ENCODE measurements at places on chromosomes 12 and 14. TPM values are rescaled to one million over a fixed set of nuclear protein-coding genes. Genes with fewer than 3 reads are reported as not detected.

- no peak overlapping the region for H3K27ac ChIP-seq
- no peaks in the 10 kb centered on the region for H3K27me3 ChIP-seq
- H3K36me3 ChIP-seq, result no peaks in the 10 kb centered on the region
These were observed 941.5 kb upstream of the MDGA2 start for GRCh38 chr14:48616931-48617330.

GRCh38 chr14:95413289-95414215 is 93.8 kb upstream of the CLMN start:
- no peak for DNase-seq
- H3K36me3 ChIP-seq, result no peaks in the 10 kb centered on the region
- no peak overlapping the region for H3K4me3 ChIP-seq
- H3K4me1 ChIP-seq, result no peaks in the 10 kb centered on the region
- H3K27me3 ChIP-seq, result no peaks in the 10 kb centered on the region

DNA sequence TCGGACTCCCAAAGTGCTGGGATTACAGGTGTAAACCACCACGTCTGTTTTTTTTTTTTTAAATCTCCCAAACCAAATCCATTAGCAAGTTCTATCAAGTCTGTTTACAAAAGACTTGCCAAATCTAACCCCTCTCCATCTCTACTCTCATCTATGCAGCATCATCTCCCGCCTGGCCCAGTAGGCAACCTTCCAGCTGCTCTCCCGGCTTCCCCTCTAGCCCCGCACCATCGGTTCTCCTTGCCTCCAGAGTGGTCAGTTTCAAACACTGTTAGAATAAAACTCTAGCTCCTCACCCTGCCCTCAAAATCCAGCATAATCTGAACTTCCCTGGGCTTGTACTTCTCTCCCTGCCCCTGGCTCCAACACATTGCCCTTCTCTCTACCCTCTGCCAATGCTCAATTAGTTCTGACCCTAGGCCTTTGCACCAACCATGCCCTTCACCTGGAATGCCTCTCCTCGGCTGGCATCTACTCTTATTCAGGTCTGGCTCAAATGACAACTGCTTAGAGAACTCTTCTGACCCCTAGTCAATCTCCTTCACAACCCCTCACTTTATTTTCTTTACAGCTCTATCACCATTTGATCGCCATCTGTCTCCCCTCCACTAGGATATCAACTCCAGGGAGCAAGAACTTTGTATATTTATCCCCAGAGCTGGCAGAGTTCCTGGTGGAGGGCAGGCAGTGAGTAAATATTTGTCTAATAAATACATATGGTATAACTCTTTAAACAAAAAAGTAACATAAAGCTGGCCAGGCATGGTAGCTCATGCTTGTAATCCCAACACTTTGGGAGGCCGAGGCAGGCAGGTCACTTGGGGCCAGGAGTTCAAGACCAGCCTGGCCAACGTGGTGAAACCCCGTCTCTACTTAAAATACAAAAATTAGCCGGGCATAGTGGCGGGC is 4.9 kb downstream of the WSB2 start:
- H3K4me3 ChIP-seq, result no peak overlapping the region
- peaks cover 23% of the 10 kb centered on the region for H3K36me3 ChIP-seq

DNA sequence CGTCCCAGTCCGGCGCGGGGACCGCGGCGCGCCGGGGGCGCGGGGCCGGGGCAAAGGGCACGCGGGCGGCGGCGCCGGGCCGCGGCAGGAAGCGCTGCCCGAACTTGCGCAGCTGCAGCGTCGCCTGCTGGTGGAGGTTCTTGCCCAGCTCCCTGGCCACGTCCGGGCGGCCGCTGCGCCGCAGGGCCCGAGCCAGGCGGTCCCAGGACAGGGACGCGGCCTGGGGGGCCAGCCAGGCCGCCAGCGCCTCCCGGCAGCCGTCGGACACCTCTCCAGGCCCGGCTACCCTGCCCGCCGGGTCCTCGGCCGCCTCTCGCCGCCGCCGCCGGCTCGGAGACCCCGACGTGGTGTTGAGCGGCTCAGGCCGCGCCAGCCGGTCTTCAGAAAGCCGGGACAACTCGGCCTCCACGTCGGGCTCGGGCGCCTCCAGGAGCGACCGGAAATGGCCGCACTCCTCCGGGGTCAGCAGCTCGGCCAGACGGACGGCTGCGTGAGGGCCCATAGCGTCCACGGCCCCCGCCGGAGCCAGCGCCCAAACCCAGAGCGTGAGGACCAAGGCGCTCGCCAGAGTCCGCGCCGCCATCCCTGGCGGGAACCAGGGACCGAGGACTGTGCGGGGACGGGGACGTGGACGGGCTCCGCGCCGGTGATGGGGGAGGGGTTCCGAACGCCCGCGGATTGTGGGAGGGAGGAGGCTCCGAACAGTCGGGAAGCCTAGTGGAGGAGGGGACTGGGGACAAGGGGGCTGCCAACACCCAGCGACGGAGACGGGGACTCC is 34.0 kb downstream of the FIGNL2 start:
- peaks cover 37% of the 10 kb centered on the region for H3K27me3 ChIP-seq
- peak; percentile 95 for DNase-seq
- no peak overlapping the region for H3K4me3 ChIP-seq
- no peaks in the 10 kb centered on the region for H3K4me1 ChIP-seq
- no peak overlapping the region for H3K27ac ChIP-seq

DNA sequence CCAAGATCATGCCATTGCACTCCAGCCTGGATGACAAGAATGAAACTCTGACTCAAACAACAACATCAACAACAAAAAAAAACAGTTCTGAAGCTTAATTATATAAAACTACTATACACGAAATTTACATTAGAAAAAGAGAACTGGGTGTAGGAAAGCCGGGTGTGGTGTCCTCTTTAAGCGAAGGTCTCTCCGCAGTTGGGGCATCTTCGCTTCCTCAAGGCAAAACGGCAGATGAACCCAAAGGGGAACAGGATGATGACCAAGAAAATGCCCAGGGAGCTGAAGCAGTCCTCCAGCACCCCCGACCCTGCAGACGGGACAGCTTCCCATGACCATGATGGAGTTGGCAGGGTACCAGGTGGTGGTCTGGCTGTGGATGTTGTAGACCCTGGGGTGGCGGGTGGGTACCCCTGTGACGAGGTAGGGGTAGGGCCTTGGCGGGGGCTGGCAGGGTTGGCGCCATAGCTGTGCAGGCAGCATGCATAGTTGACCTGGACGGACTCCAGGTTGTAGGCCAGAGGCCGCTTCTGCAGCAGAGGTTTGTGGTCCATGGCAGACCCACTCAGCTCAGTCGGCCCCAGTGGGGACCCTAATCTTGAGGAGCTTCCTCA is 18.2 kb upstream of the BCAT1 start:
- H3K4me3 ChIP-seq, result no peak overlapping the region
- H3K27ac ChIP-seq, result no peak overlapping the region
- H3K4me1 ChIP-seq, result no peaks in the 10 kb centered on the region
- H3K36me3 ChIP-seq, result no peaks in the 10 kb centered on the region
- H3K27me3 ChIP-seq, result no peaks in the 10 kb centered on the region

- no peaks in the 10 kb centered on the region for H3K4me1 ChIP-seq
- peaks cover 58% of the 10 kb centered on the region for H3K36me3 ChIP-seq
- H3K27me3 ChIP-seq, result no peaks in the 10 kb centered on the region
- no peak overlapping the region for H3K4me3 ChIP-seq
- H3K27ac ChIP-seq, result no peak overlapping the region
These were observed 8.1 kb downstream of the CPSF6 start for GRCh38 chr12:69247268-69248018.

- no peak overlapping the region for H3K27ac ChIP-seq
- no peaks in the 10 kb centered on the region for H3K27me3 ChIP-seq
- H3K4me1 ChIP-seq, result no peaks in the 10 kb centered on the region
- no peaks in the 10 kb centered on the region for H3K36me3 ChIP-seq
- H3K4me3 ChIP-seq, result no peak overlapping the region
- no peak for DNase-seq
These were observed 926.9 kb downstream of the TMTC2 start for GRCh38 chr12:83613586-83614110.

GRCh38 chr12:117890644-117891043 is 78.1 kb downstream of the KSR2 start:
- H3K27ac ChIP-seq, result no peak overlapping the region
- no peaks in the 10 kb centered on the region for H3K27me3 ChIP-seq
- H3K36me3 ChIP-seq, result no peaks in the 10 kb centered on the region
- no peaks in the 10 kb centered on the region for H3K4me1 ChIP-seq

DNA sequence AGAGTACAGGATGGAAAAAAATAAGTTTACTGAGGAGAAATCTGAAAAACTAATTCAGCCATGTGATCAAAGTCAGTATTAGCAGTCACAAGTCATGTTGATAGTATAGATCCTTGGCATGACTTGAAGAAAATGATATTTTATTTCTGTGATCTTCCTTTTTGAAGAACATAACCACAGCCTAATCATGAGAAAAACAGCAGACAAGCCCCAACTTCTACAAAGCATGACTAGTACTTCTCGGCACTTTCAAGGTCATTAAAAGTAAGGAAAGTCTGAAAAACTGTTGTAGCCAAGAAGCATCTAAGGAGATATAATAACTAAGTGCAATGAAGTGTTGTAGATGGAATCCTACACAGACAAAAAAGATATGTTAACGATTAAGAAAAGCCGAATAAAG is 264.1 kb upstream of the FOXG1 start:
- no peaks in the 10 kb centered on the region for H3K4me1 ChIP-seq
- H3K27ac ChIP-seq, result no peak overlapping the region
- no peaks in the 10 kb centered on the region for H3K36me3 ChIP-seq
- no peak overlapping the region for H3K4me3 ChIP-seq

DNA sequence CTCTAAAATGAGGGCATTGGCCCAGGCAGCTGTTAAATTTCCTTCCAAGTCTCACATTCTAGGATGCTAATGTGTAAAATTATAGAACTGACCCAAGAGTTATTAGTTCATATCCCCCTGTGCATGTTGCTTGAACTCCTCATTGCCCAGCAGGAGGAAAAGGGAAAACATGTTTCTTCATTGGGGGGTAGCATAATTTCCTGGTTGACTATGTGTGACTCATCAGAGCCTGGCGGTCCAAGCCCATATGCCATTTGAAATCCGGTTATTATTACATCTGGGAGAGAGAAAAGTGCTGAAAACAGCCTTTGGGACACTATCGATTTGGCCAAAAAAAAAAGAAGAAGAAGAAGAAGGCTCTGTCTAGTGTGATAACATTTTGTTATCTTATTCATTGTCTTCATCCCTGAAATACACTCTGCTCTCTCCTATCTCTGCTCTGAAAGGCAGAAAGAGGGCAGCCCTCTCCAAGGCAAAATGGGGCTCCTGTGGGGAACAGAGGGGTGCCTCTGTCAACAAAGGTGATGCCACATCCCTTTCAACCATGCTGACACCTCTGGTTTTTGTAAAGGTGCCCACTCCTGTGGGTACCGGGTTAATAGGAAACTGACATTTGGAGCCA is 114.2 kb downstream of the DAD1 start:
- peaks cover 28% of the 10 kb centered on the region for H3K4me1 ChIP-seq
- no peak for DNase-seq
- H3K36me3 ChIP-seq, result no peaks in the 10 kb centered on the region
- H3K27ac ChIP-seq, result no peak overlapping the region
- no peaks in the 10 kb centered on the region for H3K27me3 ChIP-seq
- H3K4me3 ChIP-seq, result no peak overlapping the region

GRCh38 chr12:82852529-82852928 is 165.8 kb downstream of the TMTC2 start:
- no peak overlapping the region for H3K4me3 ChIP-seq
- peaks cover 1% of the 10 kb centered on the region for H3K4me1 ChIP-seq
- DNase-seq, result no peak

DNA sequence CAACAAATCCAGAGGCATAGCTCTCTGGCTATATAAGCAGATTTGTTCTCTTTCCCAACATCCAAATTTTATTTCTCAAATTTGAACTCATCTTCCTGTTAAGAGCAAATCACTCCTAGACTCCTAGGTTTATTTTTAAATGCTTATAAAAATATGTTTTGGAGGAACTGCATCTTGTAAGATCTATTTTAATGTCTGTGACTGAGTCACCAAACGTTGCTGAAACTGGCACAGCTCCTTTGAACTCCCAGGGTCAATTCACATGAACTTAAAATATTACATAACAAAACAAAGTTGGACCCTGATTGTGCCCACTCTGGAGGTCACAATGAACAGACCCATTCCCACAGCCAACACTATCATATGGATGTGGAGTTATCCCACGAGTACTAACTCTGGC is 23.9 kb downstream of the ANAPC7 start:
- H3K4me3 ChIP-seq, result no peak overlapping the region
- DNase-seq, result no peak
- no peaks in the 10 kb centered on the region for H3K27me3 ChIP-seq
- H3K36me3 ChIP-seq, result peaks cover 81% of the 10 kb centered on the region
- H3K27ac ChIP-seq, result no peak overlapping the region

- no peaks in the 10 kb centered on the region for H3K27me3 ChIP-seq
- no peaks in the 10 kb centered on the region for H3K4me1 ChIP-seq
- no peak for DNase-seq
These were observed 7.0 kb upstream of the RPS26 start for GRCh38 chr12:56034586-56035332.

GRCh38 chr12:122080149-122081082 is 1.9 kb downstream of the MLXIP start:
- H3K4me1 ChIP-seq, result peaks cover 9% of the 10 kb centered on the region
- H3K27ac ChIP-seq, result no peak overlapping the region
- H3K27me3 ChIP-seq, result no peaks in the 10 kb centered on the region

DNA sequence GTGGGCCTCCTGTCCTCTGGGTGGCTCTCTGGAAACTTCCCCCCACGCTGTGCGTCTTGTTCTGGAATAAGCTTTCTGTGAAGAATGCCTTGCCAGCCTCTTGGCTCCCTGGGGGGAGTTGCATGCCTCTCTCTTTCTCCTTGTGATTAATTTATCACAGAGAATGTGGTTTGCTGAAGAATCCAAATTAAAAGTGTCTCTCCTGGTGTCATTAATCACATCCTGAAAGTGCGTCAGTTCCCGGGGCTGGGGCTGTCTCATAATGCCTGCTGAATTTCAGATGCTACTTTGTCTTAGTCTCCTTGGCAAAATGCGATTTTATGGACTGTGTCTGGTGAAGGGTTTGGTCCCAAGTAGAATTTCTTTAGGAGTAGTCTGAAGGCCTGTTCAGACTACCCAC is 787.7 kb upstream of the TMEM132C start:
- H3K27me3 ChIP-seq, result no peaks in the 10 kb centered on the region
- H3K27ac ChIP-seq, result peak overlapping the region; percentile 59
- no peaks in the 10 kb centered on the region for H3K4me1 ChIP-seq

DNA sequence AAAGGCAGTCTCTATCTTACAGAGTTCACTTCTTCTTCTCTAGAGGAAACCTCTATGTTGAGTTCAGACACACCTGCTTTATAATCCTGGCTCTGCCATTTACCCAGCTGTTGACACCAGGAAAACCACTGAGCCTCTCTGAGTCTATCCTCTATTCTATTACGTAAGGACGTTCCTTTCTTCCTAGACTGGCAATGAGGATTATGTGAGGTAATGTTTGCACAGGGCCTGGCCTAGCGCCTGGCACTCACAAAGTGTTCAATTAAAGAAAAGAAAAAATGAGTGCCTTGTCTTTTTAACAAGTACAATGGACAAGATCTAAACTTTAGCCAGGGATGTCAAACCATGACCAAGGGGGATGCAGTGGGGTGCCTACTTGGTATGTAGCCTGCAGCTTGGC is 641.9 kb upstream of the TBX3 start:
- H3K27ac ChIP-seq, result no peak overlapping the region
- H3K4me1 ChIP-seq, result no peaks in the 10 kb centered on the region
- H3K27me3 ChIP-seq, result no peaks in the 10 kb centered on the region
- no peaks in the 10 kb centered on the region for H3K36me3 ChIP-seq
- no peak for DNase-seq

SHMT2 gene
- total RNA-seq, result 78.5 TPM

GPR137C gene
- total RNA-seq, result 4.5 TPM

EVL gene
- total RNA-seq, result 78.7 TPM

GPR162 gene
- 14.7 TPM for total RNA-seq

EPYC gene
- total RNA-seq, result not detected

LTB4R gene
- 6.6 TPM for total RNA-seq

C3AR1 gene
- total RNA-seq, result not detected

ABCC9 gene
- not detected for total RNA-seq

STYK1 gene
- 4.5 TPM for total RNA-seq

BCL2L14 gene
- total RNA-seq, result 9.9 TPM

AHNAK2 gene
- 2.2 TPM for total RNA-seq

ALDH1L2 gene
- 0.54 TPM for total RNA-seq

PZP gene
- total RNA-seq, result not detected

MAPKAPK5 gene
- 79.2 TPM for total RNA-seq

RAD9B gene
- total RNA-seq, result 0.31 TPM
